ENCODE measurements at places on chromosomes 4 and X.

GRCh38 chrX:46873746-46874145 is 36.9 kb downstream of the RP2 start:
- no peak for DNase-seq

DNA sequence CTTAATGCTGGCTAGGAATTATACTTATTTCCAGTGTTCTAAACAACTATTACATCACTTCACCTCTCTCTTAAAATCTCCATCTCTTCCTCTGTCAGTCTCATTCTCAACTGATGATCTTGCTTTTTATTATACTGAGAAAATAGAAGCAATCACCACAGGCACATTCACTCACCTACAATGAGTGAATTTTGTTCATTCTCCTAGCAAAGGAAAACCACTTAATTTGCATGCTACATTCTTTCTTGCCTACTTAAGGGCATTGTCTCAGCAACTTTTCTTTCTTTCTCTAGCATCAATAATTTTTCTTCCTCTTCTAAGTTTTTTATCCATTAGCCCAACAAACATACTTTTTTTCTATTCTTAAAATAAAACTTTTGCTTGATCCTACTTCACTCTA is 21.1 kb upstream of the USP38 start:
- DNase-seq, result no peak

DNA sequence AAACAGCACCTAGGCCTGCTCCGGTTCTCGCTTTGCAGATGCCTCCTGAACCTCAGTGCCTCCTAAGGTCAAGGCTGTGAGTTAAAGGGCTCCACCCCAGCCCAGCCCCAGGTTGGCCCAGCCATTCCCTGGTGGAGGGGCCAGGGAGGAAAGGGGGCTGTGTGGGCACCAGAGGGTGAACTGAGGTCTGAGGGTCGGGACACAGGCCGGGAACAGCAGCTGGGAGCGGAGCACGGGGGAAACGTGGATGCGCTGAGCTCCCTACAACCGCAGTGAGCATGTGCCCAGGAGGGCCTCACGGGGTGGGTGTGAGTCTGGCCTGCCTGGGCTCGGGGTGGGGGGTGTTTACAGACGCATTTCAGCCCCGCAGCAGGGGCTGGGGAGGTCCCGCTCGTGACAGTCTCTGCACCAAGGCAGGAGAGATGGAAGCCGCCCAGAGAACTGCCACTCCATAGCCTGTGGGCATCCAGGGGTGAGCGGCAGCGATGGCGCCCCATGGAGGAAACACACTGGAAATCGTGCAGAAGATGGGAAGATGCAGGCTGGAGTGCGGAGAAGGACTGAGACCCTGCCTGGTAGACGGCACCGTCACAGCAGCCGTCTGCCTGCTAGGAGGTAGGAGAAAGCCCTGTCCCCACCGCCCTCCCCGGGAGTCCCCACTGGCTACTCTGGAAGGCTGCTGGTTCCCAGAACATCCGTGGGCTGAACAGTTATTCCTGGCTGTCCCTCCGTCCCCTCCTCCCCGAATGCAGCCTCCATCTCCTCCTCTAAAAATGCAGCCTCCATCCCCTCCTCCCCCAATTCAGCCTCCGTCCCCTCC is 9.9 kb upstream of the SLC25A6 start:
- no peak for DNase-seq

GRCh38 chrX:137031039-137031438 is 2.8 kb downstream of the GPR101 start:
- DNase-seq, result no peak

DNA sequence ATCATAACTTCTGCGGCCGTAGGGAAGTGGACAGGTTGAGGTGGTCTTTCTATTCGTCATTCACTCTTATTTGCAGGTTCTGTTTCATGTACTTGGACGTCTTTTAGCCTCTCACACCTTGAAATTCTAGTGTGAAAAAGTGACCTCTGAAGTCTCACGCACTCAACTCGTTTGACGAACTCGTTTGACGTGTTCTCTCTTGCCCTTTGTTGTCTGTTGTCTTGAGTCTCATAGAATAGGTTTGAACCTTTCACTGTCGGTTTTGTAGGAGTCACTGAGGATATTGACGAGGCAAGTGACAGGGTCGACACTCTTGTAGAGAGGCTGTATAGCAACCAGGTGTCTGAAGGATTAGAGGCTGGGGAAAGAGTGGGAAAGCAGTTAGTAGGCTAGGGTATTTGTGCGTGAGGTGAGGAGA is 1.1 kb upstream of the PGRMC2 start:
- no peak for DNase-seq

- no peak for DNase-seq
Measured at GRCh38 chr4:182289809-182290208, 46.6 kb downstream of the TENM3 start.

All from COR-L47 (cell line).